ENCODE measurements at places on chromosomes 12 and 14. TPM values are rescaled to one million over a fixed set of nuclear protein-coding genes. Genes with fewer than 3 reads are reported as not detected.
A peak's percentile ranks its signal among the peaks of the same experiment; 100 is the strongest.

DNA sequence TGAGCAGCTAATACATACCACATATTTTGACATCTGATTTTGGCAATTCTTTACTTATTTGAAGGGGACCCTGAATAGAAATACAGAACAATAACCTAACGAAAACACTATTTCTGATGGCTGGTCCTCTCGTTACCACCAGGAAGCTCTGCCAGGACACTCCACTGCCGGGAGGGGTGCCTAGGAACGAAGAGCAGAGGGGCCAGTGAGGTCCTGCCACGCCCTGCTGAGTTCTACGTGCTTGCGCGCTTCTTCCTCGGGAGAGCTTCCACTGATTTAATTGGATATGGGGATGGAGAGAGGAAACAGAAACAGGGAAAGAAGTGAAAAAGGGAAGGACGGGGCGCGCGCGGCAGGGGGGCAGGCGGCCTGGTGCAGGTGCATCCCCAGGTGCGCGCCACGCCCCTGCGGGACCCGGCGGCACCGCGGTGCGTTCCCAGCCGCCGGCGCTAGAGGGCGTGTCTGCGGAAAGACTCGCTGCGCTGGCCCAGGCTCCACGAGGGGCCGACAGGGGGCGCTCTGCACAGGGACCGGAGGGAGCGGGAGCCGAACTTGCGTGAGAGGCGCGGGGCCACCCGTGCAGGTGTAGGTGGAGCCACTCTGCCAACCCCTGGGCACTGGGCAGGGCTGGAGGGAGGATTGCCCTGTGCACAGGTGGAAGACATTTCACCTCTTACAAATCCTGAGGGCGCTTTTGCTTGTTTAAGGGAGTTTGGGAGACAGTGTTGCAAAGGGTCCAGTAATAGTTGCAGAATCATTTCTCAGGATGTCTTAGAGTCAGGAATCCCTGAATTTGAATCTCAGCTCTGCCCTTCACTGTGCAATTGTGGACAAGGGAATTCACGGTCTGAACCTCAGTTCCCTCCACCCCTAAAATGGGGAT lies 986.3 kb upstream of the TMEM132C start:
- no peaks in the 10 kb centered on the region for H3K4me1 ChIP-seq
- H3K4me3 ChIP-seq = no peak overlapping the region
- H3K36me3 ChIP-seq = no peaks in the 10 kb centered on the region
- no peaks in the 10 kb centered on the region for H3K27me3 ChIP-seq
- no peak overlapping the region for H3K27ac ChIP-seq

Gene SMIM41
- not detected for total RNA-seq

GRCh38 chr12:87848248-87848868 lies 180.8 kb downstream of the C12orf50 start:
- H3K27me3 ChIP-seq = no peaks in the 10 kb centered on the region
- H3K27ac ChIP-seq = no peak overlapping the region
- no peaks in the 10 kb centered on the region for H3K4me1 ChIP-seq
- peak; percentile 3 for DNase-seq
- H3K4me3 ChIP-seq = no peak overlapping the region
- H3K36me3 ChIP-seq = no peaks in the 10 kb centered on the region

- no peaks in the 10 kb centered on the region for H3K4me1 ChIP-seq
- H3K27me3 ChIP-seq = no peaks in the 10 kb centered on the region
- peaks cover under 1% of the 10 kb centered on the region for H3K36me3 ChIP-seq
- no peak overlapping the region for H3K4me3 ChIP-seq
- DNase-seq = no peak
These were observed 10.1 kb downstream of the MVK start for GRCh38 chr12:109583733-109584132.

DNA sequence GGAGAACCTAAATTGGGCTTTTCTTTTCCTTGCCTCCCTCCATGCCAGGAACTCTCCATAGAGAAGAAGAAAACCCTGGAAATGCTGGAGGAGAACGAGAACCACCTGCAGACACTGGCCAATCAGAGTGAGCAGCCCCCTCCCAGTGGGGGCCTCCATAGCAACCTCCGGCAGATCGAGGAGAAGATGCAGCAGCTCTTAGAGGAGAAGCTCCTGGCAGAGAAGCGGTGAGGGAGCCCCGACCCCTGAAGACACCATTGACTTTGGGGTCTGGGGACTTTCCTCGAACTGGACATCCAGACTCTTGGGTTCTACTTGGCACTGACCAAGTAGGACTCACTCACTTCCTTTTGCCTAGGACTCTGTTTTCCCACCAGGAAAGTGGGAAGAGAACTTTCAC lies 41.4 kb downstream of the PLEKHD1 start:
- peaks cover 3% of the 10 kb centered on the region for H3K27me3 ChIP-seq
- H3K4me1 ChIP-seq = no peaks in the 10 kb centered on the region
- H3K27ac ChIP-seq = no peak overlapping the region
- H3K4me3 ChIP-seq = no peak overlapping the region

GRCh38 chr14:100223332-100224201 lies 15.4 kb upstream of the YY1 start:
- H3K27ac ChIP-seq = peak overlapping the region; percentile 2
- H3K4me1 ChIP-seq = peaks cover 47% of the 10 kb centered on the region
- no peaks in the 10 kb centered on the region for H3K27me3 ChIP-seq
- no peaks in the 10 kb centered on the region for H3K36me3 ChIP-seq
- peak overlapping the region; percentile 80 for H3K4me3 ChIP-seq

DNA sequence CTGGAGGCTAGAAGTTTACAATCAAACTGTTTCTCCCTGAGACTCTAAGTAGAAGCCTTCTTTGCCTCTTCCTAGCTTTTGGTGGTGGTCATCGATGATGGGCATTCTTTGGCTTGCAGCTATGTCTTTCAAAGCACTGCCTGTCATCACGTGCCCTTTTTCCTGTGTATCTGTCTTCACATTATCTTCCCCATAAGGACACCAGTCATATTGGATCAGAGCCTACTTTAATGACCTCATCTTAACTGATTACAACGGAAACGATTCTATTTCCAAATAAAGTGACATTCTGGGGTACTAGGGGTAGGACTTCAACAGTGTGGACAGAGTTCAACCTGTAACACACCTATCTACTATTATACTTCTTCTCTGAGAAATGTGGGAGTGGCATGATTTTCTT lies 31.1 kb upstream of the IFNG-AS1 start:
- H3K27ac ChIP-seq = no peak overlapping the region
- no peaks in the 10 kb centered on the region for H3K36me3 ChIP-seq
- DNase-seq = no peak
- no peak overlapping the region for H3K4me3 ChIP-seq
- H3K27me3 ChIP-seq = no peaks in the 10 kb centered on the region

- H3K27ac ChIP-seq = no peak overlapping the region
- H3K4me3 ChIP-seq = no peak overlapping the region
- no peaks in the 10 kb centered on the region for H3K36me3 ChIP-seq
- H3K4me1 ChIP-seq = peaks cover 12% of the 10 kb centered on the region
- no peak for DNase-seq
These were observed 11.3 kb downstream of the ERO1A start for GRCh38 chr14:52683985-52684520.

DNA sequence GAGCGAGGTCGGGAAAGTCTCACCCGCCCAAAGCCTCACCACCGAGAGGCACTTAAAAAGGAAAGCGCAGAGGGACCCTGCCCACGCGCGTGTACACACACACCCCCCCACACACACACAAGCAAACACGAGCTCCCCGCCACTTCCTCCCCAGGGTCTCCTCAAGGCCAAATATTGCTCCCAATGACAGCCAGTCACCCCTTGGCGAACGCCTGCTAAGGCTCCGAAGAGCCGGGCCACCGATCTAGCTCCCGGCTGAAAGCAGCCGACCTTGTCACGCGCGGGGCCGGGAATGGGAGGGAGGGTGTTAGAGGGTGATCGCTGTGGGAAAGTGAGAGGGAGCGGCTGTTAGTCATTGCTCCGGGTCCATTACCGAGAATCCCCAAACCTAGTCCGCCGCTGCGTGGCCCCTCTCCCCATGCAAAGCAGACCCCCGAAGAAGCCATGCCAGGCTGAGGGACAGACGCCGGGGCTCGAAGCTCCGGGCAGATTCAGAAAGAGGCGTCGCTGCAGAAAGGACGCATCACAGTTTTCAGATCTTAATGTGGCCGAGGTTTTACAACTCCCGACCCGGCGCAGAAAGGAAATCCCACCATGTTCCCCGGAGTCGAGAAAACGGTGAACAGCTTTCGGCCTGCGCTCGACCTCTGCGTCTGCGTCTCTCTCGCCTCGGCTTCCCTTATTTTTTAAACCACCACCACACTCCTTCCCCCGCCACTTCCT lies 2.6 kb downstream of the BMP4 start:
- H3K4me1 ChIP-seq = no peaks in the 10 kb centered on the region
- H3K36me3 ChIP-seq = no peaks in the 10 kb centered on the region
- DNase-seq = no peak
- no peak overlapping the region for H3K4me3 ChIP-seq
- H3K27me3 ChIP-seq = peaks cover 14% of the 10 kb centered on the region
- no peak overlapping the region for H3K27ac ChIP-seq

- no peaks in the 10 kb centered on the region for H3K4me1 ChIP-seq
- no peaks in the 10 kb centered on the region for H3K27me3 ChIP-seq
- H3K36me3 ChIP-seq = no peaks in the 10 kb centered on the region
These were observed 89.5 kb upstream of the OSBPL8 start for GRCh38 chr12:76649099-76649498.

DNA sequence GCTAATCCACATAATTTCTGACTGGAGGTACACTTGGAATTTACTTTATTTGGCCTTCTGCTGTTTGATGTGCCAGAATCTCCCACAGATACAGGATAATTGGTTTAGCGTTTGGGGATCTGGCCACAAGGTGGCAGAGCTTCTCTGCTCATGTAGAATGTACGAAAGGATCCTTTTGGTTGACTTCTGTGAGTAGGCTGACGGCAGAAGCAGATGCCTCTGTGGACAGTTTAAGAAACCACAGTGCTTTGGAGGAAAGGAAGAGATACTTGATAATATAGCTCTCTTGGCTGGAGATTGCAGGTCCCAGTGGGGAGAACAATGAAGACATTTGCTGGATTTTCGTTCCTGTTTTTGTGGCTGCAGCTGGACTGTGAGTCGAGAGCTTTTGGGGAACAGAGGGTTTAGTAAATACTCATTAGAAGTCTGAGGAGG lies 75.3 kb upstream of the OR4E1 start:
- no peaks in the 10 kb centered on the region for H3K27me3 ChIP-seq
- no peaks in the 10 kb centered on the region for H3K4me1 ChIP-seq
- no peak overlapping the region for H3K27ac ChIP-seq
- peak; percentile 29 for DNase-seq

Gene SMOC1
- not detected for total RNA-seq

GRCh38 chr14:95311752-95312151 lies 8.0 kb downstream of the CLMN start:
- no peaks in the 10 kb centered on the region for H3K36me3 ChIP-seq
- H3K4me1 ChIP-seq = no peaks in the 10 kb centered on the region
- no peak overlapping the region for H3K4me3 ChIP-seq
- no peak overlapping the region for H3K27ac ChIP-seq
- no peak for DNase-seq

Gene MOK
- total RNA-seq = 7.3 TPM

- H3K4me3 ChIP-seq = no peak overlapping the region
- no peak overlapping the region for H3K27ac ChIP-seq
- no peaks in the 10 kb centered on the region for H3K36me3 ChIP-seq
- H3K4me1 ChIP-seq = peaks cover 19% of the 10 kb centered on the region
- H3K27me3 ChIP-seq = no peaks in the 10 kb centered on the region
These were observed 24.6 kb downstream of the RPS6KA5 start for GRCh38 chr14:91035855-91036254.

GRCh38 chr14:70289138-70289537 lies 70.3 kb downstream of the COX16 start:
- H3K27me3 ChIP-seq = no peaks in the 10 kb centered on the region
- no peak overlapping the region for H3K4me3 ChIP-seq
- H3K36me3 ChIP-seq = no peaks in the 10 kb centered on the region
- no peak overlapping the region for H3K27ac ChIP-seq
- DNase-seq = no peak

Gene INHBE
- total RNA-seq = 0.38 TPM

DNA sequence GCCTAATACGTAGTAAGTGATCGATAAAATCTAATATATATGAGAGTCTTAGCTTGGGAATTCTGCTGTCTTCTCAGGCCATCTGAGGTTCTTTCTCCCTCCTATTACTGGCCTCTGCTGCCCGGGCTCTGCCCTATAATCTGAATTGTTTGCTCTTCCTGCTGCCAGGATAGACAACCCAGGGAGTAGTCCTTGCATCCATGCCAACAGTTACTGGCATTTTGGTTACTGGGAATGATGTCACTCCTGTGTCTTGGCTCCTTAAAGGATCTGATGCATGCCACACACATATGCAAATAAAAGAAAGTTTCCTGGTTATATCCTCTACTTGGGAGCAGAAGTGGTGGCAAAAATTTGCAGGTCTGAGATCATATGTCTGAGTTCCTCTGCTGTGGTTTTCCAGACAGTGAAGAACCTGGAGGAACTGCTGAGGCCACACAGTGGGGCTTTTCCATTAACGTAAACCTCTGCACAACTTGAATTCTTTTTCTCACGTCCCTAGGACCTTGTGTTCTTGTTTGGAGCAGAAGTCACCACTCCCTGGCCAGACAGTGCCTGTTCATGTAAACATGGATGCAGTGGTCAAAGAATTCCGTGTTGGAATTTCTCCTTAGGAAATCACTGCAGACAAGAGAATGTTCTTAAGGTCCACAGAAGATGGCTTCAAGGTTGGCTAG lies 320.6 kb upstream of the TBX3 start:
- no peaks in the 10 kb centered on the region for H3K27me3 ChIP-seq
- no peaks in the 10 kb centered on the region for H3K36me3 ChIP-seq
- no peak for DNase-seq
- no peaks in the 10 kb centered on the region for H3K4me1 ChIP-seq
- no peak overlapping the region for H3K4me3 ChIP-seq
- no peak overlapping the region for H3K27ac ChIP-seq

DNA sequence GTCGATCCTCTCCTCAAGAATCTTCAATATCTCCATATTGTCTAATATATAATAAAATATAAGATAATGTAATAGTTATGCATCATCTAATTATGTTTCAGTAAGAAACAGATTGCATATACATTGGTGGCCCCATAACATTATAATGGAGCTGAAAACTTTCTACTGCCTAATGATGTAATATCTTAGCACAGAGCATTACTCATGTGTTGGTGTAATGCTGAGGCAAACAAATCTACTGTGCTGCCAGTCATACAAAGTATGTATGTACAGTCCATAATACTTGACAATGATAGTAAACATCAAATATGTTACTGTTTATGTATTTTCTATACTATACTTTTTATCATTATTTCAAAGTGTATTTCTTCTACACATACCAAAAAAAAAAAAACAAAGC lies 128.7 kb downstream of the CPNE8 start:
- no peak overlapping the region for H3K27ac ChIP-seq
- peaks cover 4% of the 10 kb centered on the region for H3K4me1 ChIP-seq
- DNase-seq = no peak
- no peaks in the 10 kb centered on the region for H3K36me3 ChIP-seq
- no peak overlapping the region for H3K4me3 ChIP-seq

Gene FAM90A1
- total RNA-seq = not detected

DNA sequence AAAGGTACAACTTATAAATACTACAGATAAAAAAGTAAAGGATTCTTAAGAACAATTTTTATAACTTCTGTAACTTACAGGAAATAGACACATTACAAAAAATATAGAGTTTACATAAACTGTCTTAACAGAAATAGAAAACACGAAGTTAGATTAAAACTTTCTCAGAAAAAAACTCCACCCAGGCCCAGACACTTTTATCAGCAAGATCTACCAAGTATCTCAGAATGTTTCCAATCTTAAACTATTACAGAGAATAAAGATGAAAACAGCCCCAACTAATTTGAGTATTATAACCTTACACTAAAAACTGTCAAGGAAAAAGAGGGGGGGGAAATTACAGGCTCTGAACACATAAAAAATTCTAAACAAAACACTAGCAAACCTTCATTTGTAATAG lies 8.2 kb downstream of the ZFC3H1 start:
- peaks cover 31% of the 10 kb centered on the region for H3K36me3 ChIP-seq
- DNase-seq = no peak
- no peaks in the 10 kb centered on the region for H3K27me3 ChIP-seq
- H3K4me1 ChIP-seq = peaks cover 43% of the 10 kb centered on the region
- no peak overlapping the region for H3K4me3 ChIP-seq
- H3K27ac ChIP-seq = no peak overlapping the region

All from CD8-positive, alpha-beta memory T cell (primary cell).